ENCODE measurements at places on chromosomes 2 and 18.

DNA sequence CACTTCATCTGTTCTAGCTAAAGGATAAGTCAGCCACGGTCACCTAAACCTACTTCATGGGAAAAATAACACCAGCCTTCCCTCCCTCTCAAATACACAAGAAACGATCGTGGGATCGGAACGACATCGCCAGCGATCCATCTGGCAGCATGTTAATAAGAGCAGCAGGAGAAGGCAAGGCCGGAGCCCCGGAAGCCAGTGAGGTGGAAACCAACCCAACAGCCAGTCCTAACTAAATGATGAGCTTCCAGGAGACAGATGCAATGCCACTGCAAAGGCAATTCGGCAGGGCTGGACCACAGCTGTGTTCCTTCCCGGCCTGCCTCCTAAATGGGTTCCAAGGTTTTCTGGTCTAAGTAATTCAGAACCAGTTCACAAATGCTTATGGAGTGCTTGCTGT lies 117.5 kb downstream of the TMEM163 start:
- DNase-seq: no peak

- no peak for DNase-seq
Measured at GRCh38 chr2:128320906-128321771, 2.5 kb upstream of the HS6ST1 start.

DNA sequence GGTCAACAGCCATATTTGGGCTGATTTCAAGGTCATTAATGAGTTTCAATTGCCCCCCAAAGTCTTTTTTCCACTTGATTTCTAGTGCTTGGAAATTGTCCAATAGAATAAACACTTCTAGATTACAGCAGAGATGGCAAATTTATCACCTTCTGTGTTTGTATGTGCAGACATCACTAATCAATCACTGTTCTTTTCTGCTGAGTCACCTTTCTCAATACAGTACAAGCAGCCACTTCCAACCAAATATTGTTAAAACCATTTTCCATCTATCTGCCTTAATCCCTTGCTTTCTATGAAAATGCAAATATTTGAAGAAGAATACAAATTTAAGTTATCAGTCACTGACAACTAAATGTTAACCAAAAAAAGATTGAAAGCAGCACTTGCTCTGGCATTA lies 40.2 kb upstream of the ZNF521 start:
- DNase-seq: no peak

DNA sequence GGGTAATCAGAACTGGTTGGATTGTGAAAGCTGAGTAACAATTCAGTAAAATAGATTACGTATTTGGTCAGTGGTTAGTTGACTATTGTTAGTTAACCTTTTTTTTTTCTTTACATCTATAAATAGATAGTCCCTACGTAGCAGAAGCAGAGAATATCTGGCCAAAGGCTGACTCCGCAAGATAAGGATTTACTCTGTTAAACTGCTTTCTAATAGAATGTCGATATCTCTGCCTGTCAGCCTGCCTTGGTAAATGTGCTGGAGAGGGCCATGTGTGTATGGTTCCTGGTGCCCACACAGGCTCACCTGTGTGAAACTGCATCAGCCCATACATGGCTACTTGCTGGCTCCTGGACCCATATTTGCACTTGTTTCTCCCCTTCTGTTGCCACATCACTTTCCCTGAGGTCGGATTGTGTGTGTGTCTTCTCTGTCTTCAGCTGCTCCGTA lies 94.4 kb downstream of the CRIM1 start:
- DNase-seq: no peak

- no peak for DNase-seq
Measured at GRCh38 chr2:127872354-127872753, 13.4 kb downstream of the AMMECR1L start.

Data from GM03348 (cell line).